ENCODE measurements at places on chromosomes 7 and 10.

DNA sequence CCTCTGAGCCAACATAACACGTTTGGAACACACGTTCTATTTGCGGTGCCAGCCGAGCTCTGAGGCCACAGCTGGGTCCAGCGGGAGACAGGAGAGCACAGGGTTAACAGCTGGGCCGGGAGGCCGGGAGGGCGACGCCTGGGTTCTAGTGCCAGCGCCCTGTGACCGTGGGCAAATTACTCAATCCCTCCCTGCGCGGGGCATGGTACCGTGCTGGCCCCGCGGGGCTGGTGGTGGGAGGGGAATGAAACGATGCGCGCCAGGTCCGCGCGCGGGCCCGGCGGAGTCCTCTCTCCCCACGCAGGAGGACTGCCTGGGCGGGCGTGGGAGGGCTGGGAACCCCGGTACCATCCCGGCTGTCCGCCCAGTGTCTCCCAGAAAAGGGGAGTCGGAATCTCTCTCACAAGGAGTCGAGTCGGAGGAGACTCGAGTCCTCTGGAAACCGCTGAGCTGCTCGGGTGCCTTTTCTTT lies 30.4 kb downstream of the LEP start:
- no peak for DNase-seq

GRCh38 chr10:27568196-27569175 lies 64.4 kb downstream of the RAB18 start:
- no peak for DNase-seq

DNA sequence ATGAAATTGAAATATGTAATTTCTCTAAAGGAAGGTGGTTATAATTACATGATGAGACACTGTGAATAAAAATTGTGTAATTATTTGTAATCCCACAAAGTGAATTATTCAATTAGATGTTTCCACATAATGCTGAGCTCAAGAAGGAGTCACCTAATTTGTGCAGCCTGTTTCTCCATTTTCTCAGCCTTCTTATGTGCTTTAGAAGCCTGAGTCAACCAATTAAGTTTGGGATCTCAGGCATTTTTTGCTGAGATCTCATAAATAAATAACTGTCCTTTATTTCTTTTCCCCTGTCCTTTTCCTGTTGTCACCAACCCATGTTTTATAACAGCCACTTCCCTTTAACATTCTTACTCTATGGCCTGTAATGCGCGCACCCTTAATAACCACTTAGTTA lies 506.5 kb upstream of the SEMA3D start:
- no peak for DNase-seq

DNA sequence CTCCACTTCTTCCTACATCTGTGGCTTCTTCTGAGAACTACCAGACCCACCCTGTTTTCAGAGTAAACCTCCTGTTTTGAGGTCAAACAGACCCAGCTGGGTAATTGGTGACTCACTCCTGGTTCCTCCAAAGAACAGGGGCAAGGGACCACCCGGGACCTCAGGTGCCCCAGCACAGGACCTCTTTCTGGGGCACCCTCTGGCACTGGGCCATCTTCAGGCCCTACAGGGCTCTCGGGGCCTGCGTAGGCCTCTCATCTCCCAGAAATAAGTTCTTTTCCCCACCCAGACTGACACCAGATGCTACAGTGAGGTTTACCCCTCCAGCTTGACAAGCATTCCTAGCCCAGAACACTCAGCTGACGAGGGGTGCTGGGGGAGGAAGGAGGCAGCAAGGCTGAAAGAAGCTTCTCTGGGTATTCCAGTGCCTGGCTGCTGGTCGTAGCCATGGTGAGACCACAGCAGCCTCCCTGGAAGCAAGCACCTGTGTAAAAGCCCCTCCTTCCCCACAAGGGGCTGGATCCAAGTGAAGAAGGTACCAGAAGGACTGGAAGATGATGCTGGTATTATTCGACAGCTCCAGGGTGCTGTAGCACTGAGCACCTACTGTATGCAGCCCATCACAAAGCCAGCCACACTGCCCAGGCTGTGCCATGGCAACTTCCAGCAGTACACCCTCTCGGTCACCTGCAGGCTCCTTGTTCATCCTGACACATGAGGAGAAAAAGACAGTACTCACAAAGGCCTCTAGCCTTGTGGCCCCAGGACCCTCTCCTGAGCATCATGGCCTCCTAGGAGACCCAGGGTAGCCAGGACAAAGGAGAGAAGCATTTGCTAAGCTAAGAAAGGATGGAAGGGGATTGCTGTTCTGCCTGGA lies 47.4 kb downstream of the ALOX5 start:
- no peak for DNase-seq

DNA sequence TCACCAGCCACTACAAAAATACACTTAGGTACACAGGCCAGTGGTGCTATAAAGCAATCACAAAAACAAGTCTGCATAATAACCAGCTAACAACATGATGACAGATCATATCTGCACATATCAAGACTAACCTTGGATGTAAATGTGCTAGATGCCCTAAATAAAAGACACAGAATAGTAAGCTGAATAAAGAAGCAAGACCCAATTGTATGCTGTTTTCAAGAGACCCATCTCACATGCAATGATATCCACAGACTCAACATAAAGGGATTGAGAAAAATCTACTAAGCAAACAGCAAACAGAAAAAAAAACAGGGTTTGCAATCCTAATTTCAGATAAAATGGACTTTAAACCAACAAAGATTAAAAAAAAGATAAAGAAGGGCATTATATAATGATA lies 505.4 kb upstream of the FZD8 start:
- DNase-seq = no peak

DNA sequence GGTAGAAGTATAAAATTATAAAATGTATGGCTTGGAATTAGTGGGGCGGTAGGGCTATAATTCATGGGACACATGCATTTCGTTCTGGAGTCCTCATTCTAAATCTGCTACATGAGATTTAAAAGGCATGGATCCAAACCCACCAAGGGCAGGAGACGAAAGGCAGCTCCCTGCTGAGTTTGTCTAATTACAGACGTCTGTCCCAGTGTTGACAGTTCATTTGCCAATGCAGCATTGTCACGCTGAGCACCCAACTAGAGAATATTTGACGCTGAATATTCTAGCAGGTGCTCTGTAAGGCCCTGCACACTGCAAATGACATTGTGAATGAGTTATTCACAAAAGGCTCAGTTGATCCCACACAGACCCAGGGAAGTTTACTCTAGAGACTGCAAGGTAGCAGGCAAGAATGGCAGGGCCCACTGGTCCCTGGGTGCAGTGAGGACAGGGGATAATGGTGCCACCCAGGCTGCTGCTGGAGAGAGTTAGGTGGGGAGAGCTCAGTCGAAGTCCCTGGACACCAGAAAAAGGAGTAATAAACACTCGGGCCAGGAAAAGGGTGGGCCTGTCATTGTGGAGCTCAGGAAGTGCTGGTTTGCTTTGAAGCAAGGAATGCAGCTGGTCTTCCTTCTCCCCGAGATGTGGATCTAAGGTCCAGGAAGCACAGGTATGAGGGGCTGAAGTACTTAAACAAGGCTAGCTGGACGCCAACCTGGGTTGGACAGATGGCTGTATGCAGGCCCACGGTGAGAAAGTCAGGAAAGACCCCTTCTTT lies 75.0 kb upstream of the JCAD start:
- no peak for DNase-seq

Measured in GM18507 (cell line).